Subcutaneous preadipocyte (primary cell): ENCODE measurements at places on chromosomes 16 and 17. TPM values are rescaled to one million over a fixed set of nuclear protein-coding genes. Genes with fewer than 3 reads are reported as not detected.

The SMARCE1 gene
- total RNA-seq = 70.2 TPM in 2 replicates

The ABCC11 gene
- total RNA-seq = under 0.01 and 0.39 TPM in 2 replicates

The KRTAP4-2 gene
- total RNA-seq = not detected in 2 replicates

The UTS2R gene
- not detected in 2 replicates for total RNA-seq

The C1QL1 gene
- under 0.01 and 0.20 TPM in 2 replicates for total RNA-seq

The CCDC57 gene
- total RNA-seq = 18.7 and 26.6 TPM in 2 replicates

The CCL8 gene
- not detected in 2 replicates for total RNA-seq

The CD7 gene
- 0.39 TPM in 1 of 2 replicates, not detected in the other for total RNA-seq

The PLA2G10 gene
- total RNA-seq = not detected in 2 replicates

The SERPINF2 gene
- total RNA-seq = under 0.01 TPM in 1 of 2 replicates, not detected in the other

The GSE1 gene
- 22.8 and 35.4 TPM in 2 replicates for total RNA-seq

The CMTM2 gene
- total RNA-seq = not detected in 2 replicates

The FOXF1 gene
- under 0.01 and 1.6 TPM in 2 replicates for total RNA-seq

The AMFR gene
- 164 and 200 TPM in 2 replicates for total RNA-seq

The ARHGAP44 gene
- 2.0 and 2.9 TPM in 2 replicates for total RNA-seq

The IKZF3 gene
- total RNA-seq = not detected in 2 replicates

The ZMYND15 gene
- total RNA-seq = 0.20 TPM in 1 of 2 replicates, not detected in the other

The RNF157 gene
- total RNA-seq = 0.98 and 7.3 TPM in 2 replicates

The KRT20 gene
- total RNA-seq = not detected in 2 replicates

The PRAC2 gene
- total RNA-seq = not detected in 2 replicates

The RDM1 gene
- 0.37 TPM in 1 of 2 replicates, not detected in the other for total RNA-seq

The ANKRD40CL gene
- total RNA-seq = not detected in 2 replicates

The MMP15 gene
- 2.6 and 2.7 TPM in 2 replicates for total RNA-seq

The RAB26 gene
- total RNA-seq = under 0.01 and 0.20 TPM in 2 replicates

The WNK4 gene
- total RNA-seq = 0.59 TPM in 1 of 2 replicates, not detected in the other

The MYO15B gene
- total RNA-seq = 0.73 and 0.78 TPM in 2 replicates

The JPT2 gene
- total RNA-seq = 52.2 and 57.7 TPM in 2 replicates
